Activated CD8-positive, alpha-beta memory T cell treated with anti-CD3 and anti-CD28 coated beads for 4 hours (primary cell): ENCODE measurements at places on chromosomes 6 and 20.

DNA sequence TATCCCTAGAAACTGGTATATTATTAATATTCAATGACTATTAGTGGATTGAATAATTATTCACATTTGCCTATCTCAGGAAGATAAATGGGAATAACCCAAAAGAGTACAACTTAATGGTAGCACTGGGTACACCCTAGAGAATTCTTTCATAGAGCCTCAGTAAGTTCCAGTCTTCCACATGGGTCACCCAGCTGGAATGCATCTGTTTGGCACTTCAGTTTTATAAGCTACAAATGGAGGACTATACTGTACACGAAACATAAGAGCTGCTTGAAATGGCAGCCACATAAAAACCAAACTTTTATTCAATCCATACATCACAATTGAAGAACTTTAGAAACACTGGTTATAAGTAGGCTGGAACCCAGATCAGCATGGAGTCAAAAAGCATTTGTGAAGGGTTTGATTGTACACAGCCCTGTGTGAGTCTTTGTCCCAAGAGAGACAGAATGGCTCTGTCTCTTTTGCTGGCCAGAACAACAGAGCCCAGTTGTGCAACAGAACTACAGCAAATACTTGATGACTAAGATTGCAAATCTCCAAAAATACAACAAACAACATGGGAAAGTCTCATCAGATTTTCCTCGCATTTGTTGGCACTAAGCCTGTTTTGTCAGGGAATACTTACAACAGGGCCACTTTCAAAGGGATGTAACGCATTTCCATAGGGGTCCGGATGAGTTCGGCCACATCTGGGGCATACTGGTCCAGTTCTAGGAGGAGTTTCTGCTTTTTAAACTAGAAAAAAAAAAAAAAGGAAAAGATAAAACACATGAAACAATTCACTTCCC lies 39.5 kb downstream of the PIGU start:
- DNase-seq, result no peak

GRCh38 chr6:164911151-164911550 lies 398.3 kb downstream of the C6orf118 start:
- DNase-seq, result no peak

DNA sequence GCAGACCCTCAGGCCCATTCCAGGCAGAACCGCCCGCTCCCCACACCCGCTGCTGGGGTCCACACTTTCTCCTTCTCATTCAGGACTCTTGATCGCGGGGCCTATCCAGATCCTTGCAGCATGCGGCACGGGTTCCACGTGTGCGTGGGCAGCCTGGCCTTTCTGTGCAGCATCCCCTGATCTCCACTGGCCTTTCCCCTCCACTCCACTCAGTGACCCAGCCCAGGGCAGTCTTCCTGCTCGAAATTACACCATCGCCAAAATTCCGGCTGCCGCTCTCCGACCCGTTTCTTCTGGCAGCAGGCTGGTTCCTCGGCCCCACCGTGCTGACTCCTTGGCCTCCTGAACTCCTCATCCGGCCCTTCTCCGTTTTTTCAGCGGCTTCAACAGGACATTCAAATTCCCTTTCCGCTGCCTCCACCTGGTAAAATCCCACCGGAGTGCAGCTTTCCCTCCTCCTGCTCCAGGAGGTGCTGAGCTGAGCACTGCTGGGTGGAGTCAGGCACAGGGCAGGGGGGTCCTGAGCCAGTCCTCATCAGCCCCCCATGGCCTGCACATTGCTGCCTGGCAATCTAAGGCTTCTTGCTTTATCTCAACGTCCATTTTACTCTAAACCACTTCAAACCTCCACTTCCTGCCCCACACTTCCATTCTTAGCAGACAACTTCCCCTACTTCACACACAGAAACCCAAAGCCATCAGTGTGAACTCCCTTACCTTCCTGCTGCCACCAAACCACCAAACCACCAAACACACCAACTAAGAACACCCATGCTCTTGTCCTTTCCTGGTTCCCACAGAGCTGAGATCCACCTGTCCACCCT lies 9.0 kb downstream of the SFT2D1 start:
- DNase-seq, result no peak

GRCh38 chr6:139030228-139030963 lies 1.9 kb downstream of the ABRACL start:
- no peak for DNase-seq

DNA sequence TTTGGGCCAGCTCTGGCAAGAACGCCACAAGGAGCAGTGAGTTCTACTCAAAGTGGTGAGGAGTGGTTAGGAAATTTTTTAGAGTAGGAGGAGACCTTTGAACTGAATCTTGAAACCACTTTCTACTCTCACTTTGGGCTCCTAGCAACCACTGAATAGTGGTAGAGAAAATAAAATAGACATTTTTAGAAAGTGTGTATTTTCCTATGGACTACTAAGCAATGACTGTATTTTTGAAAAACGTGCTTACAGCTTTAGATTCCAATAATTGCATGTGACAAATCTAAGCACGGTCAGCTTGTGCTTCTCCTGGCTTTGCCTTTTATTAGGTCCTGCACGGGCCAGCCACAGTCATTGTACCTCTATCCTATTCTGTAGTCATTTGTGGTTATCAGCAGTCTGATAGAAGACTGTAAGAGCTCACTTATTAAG lies 8.7 kb upstream of the IFNGR1 start:
- DNase-seq, result no peak
